ENCODE measurements at places on chromosomes 12 and 14.

- no peak for DNase-seq
Observed at GRCh38 chr14:66804141-66804540, 296.2 kb downstream of the GPHN start.

DNA sequence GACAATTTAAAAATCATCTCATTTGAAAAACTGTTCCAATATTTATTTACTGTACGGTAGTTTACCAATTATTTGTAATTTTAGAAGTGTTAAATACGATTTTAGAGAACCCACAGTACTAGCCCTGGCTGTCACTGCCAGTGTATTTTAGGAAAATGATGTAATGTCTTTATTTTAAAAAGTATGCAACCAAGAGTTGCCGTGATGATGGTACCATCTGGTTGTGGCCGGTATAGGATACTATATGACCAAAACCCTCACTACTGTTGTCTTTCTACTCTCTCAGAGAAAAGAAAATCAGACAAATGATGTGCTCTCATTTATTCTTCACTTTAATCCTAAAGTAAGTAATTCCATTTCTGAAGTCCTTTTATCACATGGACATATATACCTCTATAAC, 395.0 kb downstream of the FOXG1 start:
- no peak for DNase-seq

- no peak for DNase-seq
Observed at GRCh38 chr14:71651228-71651627, 281.0 kb upstream of the RGS6 start.

DNA sequence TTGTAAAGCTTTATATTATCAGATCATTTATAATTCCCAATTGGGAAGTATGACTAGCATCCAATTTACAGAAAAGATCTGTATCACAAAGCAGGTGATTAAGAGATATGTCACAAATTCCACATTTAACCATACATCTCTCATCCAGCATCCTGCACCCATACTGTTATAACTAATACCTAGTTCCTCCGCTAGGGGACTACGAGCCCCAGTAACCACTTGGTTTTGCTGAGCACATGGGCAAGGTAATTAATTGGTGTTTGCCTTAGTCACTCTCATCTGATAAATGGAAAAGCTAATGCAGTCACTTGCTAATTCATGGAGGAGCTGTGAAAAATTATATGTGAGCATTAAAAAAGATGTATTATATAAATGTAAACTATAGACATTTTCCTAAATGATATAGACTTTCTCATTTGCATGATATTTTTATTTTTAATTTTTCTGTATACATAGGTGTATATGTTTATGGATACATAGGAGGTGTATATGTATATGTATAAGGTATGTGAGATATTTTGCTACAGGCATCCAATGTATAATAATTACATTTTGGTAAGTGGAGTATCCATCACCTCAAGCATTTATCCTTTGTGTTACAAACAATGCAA, 1031.8 kb downstream of the GALC start:
- DNase-seq = no peak

DNA sequence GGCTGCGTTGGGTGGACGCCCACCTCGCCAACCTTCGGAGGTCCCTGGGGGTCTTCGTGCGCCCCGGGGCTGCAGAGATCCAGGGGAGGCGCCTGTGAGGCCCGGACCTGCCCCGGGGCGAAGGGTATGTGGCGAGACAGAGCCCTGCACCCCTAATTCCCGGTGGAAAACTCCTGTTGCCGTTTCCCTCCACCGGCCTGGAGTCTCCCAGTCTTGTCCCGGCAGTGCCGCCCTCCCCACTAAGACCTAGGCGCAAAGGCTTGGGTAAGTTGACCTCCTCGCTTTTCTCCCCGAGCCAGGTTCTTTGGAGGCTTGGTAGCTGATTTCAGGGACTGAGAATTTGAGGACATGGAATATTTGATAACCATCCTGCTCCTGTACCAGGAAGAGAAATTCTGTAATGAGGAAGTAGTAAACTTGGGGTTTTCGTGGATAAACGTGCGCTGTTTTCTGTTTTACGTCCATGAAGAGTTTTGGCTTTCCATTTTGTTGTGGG, 530 bp downstream of the APAF1 start:
- no peak for DNase-seq
